Fibroblast of skin of right biceps (primary cell): ENCODE measurements at places on chromosomes 5 and 9.
A peak's percentile ranks its signal among the peaks of the same experiment; 100 is the strongest.

DNA sequence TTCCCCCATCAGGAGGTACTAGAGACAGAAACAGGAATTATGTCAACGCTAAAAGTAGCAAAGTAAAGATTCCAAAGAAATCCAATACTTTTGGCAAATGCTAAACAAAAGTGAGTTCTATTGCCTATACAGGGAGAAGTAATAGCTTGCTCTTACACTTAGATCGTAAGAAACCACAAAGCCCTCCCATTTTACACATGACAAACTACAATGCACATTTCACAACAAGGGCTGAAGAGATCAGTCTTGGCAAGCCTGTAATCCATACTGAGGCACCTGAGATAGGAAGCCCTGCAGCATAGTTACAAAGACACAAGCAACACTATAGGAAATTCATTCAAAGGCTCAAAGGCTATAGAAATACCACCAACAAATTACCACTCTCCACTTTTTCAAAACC lies 7.7 kb downstream of the HNRNPK start:
- DNase-seq: no peak

GRCh38 chr9:114134827-114135396 lies 20.4 kb upstream of the COL27A1 start:
- DNase-seq: no peak

GRCh38 chr9:34709196-34709978 lies 549 bp downstream of the CCL21 start:
- no peak for DNase-seq

DNA sequence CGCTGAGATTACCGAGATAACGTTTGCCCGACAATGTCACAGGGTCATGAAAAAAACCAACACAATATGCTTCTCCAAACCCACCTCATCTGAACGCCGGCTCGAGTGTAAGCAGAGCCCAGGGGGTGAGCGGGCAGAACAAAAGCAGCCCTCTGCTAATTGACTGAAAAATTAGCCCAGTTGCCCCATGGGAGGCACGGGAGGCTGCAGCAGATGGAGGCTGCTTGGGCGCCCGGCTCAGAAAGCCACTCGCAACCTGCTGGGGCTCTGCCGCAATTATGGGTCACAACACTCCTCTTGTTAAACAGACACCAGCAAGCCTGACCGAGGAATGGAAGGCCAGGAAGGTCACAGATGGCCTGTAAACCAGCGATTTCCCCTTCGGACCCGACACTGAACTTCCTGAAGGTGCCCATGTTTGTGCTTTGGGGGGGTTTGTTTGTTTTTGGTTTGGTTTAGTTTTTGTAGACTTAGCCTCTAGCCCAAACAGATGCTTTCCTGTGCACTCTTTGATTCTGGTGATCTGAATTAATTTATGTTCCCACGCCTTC lies 104.6 kb upstream of the IRX1 start:
- DNase-seq: no peak

DNA sequence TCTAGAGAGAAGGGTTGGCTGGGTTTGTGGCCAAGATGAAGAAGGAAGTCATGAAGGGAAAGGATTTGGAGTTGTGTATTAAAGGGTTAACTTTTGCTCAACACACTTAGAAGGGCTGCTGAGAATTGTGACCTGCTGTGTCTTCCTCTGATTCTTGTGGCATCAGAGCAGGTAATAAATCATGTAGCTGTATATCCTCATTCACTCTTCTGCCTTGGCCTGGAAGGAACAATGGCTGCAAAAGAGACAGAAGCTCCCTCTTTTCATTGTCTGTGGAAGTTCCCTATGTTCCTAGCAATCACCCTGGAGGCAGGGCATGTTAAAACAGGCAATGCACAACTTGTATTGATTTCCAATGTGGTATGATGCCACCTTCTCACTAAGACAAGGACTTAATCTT lies 159.1 kb downstream of the LRRC70 start:
- no peak for DNase-seq

- DNase-seq: no peak
These were observed 24.1 kb upstream of the TRAF1 start for GRCh38 chr9:120950421-120951388.

DNA sequence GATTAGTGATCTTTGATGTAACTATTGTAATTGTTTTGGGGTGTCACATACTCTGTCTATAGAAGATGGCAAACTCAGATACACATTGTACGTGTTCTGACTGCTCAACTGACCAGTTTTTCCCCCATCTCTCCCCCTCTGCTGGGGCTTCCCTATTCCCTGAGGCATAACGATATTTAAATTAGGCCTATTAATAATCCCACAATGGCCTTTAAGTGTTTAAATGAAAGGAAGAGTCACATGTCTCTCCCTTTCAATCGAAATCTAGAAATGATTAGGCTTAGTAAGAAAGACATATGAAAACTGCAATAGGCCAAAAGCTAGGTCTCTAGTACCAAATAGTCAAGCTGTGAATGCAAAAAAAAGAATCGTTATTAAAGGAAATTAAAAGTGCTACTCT lies 265.6 kb downstream of the TMEM232 start:
- no peak for DNase-seq

GRCh38 chr5:111830333-111830732 lies 73.3 kb upstream of the NREP start:
- peak; percentile 87 for DNase-seq

DNA sequence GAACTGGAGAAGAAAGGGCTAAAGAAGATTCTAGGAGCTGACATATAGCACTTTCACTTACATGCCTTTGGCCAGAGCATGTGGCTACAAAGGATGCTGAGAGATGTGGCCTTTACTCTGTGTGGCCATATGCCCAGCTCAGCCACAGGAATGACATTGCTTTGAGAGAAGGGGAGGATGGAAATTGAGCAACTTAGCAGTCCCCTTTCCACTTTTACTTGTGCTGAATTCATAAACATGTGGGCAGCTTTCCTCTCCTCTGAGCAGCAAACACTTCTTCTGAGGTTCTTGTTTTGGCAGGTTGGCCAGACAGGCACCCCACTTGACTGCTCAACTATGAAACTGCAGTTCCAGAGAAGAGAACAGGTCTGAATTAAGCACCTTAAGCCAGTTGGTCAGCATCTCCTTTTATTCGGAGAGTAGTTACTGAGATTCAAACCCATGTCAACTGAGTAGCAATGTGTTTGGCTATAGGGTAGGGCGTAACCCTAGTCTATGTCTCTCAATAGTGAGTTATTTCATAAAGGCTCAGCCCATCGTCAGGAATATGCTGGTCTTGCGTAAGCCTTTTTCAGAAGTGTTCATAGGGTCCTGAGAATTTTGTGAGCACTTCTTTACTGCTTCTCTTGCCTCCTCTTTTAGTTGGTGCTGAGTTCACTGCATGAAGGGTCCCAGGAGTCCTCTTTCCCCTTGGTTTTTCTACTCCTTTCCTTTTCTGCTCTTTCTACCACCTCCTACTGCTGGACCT lies 134.5 kb downstream of the PALM2AKAP2 start:
- peak; percentile 77 for DNase-seq

- DNase-seq: no peak
These were observed 74.7 kb upstream of the C5orf46 start for GRCh38 chr5:147981074-147981473.

GRCh38 chr9:98807814-98808195 lies 335 bp downstream of the GALNT12 start:
- DNase-seq: no peak

DNA sequence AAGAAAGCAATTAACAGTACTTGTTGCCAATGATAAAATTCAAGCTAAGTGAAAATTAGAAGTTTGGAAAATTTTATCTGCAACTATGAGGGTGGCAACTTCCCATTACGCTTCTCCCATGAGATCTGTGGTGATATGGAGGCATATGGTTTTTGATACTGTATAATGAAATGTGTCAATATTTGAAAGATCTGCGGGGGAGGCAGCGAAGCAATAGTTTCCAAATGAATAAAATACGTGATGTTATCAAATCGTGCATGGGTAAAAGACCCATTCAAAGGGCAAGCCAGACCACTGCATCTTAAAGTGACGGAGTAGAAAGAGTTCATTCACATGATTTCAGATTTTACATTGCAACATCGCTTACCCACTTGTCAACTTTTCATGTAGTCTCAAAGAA lies 20.9 kb upstream of the BOD1 start:
- DNase-seq: no peak

DNA sequence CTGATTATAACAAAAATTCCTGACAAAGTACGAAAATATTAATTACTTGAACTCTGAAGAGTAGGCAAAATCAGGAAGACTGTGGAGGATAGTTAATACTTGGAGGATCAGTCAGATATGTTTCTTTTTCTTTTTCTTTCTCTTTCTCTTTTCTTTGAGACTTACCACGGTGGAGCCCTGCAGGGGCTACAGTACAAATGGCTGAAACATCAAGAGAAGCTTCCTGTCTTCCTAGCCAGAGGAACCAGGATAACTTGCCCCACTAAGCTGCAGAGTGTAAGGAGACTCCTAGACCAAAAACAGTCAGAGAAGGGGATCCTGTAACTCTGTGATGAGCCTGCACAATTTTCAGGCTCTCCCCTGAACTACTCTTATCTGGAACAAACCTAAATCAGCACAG lies 324.6 kb upstream of the TYRP1 start:
- DNase-seq: no peak
